Activated gamma-delta T cell treated with Interleukin-2 at 50 U/mL for 16 hours (primary cell): ENCODE measurements at places on chromosomes 12 and 14.
A peak's percentile ranks its signal among the peaks of the same experiment; 100 is the strongest.

DNA sequence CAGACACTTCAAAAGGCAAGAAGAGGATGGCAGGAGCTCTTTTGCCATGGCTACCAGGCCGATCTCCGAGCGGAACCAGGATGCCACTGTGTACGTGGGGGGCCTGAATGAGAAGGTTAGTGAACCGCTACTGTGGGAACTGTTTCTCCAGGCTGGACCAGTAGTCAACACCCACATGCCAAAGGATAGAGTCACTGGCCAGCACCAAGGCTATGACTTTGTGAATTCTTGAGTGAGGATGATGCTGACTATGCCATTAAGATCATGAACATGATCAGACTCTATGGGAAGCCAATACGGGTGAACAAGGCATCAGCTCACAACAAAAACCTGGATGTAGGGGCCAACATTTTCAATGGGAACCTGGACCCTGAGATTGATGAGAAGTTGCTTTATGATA lies 9.8 kb downstream of the GARIN2 start:
- DNase-seq = no peak

- DNase-seq = no peak
Observed at GRCh38 chr12:26471560-26471959, 276.2 kb downstream of the SSPN start.

GRCh38 chr12:84270470-84271140 lies 642.0 kb downstream of the SLC6A15 start:
- DNase-seq = no peak

DNA sequence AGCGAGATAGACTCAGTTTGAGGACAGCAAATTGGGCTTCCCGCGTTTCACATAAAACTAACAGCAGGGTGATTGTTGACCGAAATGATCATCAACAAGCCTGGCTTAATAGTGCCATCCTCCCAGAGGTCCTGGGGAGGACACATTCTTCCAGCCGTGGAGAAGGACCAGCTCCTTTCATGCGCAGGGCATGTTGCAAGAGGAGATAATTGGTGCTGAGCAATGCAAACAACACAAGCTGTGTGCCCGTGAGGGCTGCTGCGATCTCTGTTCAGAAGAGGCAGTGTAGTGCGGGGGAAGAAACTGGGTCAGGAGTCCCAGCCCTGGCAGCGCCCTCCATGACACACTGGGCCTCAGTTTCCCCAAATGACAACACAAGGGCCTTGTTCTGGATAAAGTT lies 54.3 kb downstream of the CCDC85C start:
- DNase-seq = no peak

- no peak for DNase-seq
Observed at GRCh38 chr12:104668274-104668718, 211.5 kb downstream of the CHST11 start.

DNA sequence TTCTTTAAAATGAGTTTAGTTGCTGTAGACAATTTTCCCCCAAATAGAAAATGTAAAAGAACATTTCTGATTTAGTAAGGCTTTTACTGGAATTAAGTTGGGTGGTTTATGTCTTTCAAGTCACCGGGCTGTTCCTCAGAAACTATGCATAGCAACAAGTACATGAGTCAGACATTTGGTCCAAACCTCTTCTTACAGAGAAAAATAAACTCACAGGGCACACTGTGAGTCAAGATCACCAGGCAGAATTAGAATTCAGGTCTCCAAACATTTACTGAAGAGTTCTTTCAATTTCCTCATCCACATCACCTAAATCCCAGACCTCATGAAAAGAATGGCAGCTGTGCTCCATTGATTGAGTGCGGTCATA lies 476.1 kb upstream of the SOX5 start:
- DNase-seq = no peak

GRCh38 chr14:56219666-56220413 lies 101.6 kb downstream of the PELI2 start:
- DNase-seq = no peak

DNA sequence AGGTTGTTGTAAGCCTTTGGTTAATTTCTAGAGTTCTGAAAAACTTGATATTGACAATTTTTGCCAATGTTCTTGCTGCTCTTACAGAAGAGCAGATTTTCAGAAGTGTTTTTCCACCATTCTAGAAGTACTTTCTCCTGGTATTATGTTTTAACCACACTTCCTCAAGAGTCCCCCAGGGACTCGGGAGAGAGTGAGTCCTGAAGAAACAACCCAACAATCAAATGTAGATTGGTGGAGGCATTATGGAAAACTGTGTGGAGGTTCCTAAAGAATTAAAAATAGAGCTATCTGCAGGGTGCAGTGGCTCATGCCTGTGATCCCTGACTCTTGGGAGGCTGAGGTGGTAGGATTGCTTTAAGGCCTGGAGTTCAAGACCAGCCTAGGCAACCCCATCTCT lies 26.7 kb downstream of the OR10P1 start:
- no peak for DNase-seq

DNA sequence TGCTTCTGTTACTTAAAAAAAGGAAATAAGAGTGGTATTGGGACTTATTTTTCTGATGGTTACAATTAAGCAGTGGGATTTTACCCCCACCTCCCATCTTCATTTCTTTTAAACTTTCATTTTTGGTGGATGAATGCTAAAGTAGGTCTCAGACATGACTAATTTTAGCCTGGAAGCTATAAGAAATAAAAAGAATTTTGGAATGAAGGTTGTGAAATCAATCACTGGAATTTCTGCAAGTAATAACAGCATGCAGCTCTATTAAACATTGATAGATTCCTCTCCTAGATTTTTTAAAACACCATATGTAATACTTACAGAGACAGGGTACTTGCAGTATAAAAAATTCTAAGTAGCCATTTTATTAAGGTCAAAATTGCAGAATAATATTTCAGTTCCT lies 164.2 kb upstream of the CLEC14A start:
- DNase-seq = no peak

DNA sequence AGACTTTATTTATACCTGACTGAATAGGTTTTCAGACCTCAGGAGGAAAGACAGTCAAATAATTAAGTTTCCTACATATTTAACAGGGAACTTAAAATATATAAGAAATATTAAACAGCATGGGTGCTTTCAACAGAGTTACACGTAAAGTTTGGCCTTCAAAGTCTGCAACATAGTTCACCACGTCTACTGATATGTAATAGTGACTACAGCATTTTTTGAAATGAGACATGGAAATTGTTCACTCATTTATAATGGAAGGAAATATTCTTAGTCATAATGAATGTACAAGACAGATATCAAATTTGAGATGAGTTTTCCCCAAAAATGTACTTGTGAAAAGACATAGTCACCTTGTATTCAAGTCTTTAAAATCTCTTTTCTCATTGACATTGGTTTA lies 56.7 kb upstream of the KCNMB4 start:
- no peak for DNase-seq

DNA sequence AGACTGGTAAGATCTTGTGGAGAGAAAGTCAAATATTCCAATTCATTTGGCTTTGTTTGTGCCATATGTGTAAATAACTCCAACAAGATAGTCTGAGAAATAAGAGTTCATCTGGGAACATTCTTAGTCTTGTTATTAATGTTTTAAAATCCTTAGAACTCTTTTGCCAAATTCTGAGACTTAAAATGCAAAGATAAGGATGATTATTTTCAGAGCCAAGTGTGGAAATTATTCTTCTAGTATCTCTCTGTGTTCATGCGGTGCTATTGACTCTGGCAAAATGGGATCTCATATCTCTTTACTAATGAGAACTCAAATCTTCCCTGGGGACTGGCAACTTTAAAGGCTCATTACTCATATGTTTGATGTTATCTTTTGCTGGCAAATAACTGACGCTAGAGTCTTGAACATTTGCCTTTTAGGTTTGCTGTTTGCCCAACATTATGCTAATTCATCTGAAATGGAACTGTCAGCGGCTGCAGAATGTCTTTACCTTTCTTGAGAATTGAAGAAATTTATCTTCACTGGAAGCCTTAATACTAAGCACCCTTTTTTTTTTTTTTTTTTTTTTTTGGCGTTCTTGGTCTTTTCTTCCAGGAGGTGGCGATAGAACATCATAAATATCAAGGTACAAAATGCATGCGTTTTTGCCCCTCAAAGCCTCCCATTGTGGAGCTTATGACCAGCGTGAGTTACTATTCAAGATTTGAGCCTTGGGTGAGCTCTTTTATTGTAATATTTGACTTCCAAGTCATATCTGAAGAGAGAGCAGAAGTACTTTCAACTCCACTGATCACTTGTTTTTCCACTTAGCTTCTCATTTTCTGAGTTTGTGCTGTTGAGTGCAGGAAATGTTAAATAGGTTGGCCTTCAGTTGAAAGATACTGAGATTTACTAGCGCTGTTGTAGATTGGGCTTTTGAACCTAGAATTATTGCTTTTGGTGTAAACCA lies 86.5 kb downstream of the CAND1 start:
- no peak for DNase-seq

- peak; percentile 32 for DNase-seq
Observed at GRCh38 chr14:98926146-98926545, 345.9 kb downstream of the BCL11B start.

DNA sequence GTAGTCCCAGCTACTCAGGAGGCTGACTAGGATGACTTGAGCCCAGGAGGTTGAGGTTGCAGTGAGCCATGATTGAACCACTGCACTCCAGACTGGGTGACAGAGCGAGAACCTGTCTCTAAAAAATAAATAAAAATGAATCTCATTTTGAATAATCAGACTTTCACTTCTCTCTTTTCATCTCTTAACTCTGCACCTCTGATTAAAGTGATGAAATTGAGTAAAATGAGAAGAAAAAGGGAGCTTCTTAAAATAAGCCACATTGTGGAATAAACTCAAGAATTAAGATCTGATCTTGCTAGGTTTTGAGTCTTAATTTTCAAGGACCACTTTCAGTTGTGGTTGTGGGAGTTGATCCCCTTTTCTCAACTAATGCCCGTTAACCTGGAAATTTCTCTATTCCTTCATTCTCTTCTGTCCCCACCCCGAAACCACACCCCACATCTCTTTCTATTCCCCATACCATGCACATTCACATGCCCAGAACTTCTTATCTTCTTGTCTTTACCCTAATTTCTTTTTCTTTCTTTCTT lies 70.9 kb upstream of the ETV6 start:
- no peak for DNase-seq

DNA sequence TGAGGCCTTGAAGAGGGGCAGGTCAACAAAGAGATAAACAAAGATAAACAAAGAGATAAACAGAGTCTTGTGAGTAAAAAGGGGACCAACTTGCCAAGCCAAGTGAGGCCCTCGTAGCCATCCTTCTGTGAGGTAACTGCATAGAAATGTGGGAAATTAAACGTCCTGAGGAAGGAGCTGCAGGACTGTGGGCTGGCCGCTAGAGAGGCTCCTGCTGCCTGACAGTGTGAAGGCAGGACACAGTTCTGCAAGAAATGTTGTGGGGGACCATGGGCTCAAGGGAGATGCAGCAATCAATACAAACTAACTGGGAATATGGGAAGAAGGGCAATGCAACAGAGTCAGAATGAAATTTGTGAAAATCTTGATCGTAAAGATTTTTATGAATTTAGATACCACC lies 91.9 kb downstream of the SLC8A3 start:
- DNase-seq = no peak

- no peak for DNase-seq
Observed at GRCh38 chr14:96581026-96581425, 78.8 kb downstream of the PAPOLA start.

DNA sequence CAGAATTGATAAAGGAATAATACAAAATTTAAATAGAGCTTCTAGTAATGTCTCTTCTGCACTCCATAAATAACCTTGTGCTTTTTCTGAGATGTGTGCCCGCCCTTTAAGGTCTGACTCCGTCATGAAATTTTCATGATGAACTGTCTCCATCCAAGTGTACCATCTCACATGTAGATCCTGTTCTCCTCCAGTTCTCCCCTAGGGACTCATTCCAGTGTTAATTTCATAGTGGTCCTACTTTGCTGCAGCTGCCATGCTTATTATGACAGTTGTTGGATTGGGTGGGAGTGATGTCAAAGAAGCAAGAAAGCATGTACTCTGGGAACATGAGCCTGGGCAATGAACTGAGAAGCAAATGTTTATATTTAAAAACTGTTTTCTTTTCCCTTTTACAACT lies 442.5 kb upstream of the PDE3A start:
- no peak for DNase-seq

DNA sequence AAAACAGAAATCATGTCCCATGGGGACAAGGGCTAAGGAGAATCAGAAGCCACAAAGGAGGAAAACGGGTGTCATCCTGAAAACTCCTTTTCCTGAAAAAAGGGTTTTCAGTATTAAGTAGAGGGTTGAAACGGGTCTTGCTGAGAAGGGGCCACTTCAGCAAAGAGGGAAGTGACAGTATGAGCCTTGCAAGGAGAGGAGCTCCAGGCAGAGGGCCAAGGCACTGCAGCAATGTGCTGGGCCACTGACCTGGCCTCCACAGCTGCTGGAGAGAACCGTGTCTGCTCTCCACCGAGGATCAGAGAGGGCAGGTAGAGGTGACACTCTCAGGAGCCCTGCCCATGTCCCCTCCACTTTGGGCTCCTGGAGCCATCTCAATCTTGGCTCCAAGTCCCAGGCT lies 103.3 kb downstream of the NCOR2 start:
- no peak for DNase-seq

DNA sequence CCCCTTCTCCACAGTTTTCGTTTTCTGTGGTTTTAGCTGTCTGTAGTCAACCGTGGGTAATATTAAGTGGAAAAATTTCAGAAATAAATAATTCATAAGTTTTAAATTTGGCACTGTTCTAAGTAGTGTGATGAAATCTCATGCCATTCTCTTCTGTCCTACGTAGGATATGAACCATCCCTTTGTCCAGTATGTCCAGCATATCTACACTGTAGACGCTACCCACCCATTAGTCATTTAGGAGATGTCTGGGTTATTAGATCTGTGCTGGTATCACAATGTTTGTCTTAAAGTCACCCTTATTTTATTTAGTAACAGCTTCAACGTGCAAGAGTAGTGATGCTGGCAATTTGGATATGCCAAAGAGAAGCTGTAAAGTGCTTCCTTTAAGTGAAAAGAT lies 44.7 kb downstream of the ATF7IP start:
- no peak for DNase-seq

DNA sequence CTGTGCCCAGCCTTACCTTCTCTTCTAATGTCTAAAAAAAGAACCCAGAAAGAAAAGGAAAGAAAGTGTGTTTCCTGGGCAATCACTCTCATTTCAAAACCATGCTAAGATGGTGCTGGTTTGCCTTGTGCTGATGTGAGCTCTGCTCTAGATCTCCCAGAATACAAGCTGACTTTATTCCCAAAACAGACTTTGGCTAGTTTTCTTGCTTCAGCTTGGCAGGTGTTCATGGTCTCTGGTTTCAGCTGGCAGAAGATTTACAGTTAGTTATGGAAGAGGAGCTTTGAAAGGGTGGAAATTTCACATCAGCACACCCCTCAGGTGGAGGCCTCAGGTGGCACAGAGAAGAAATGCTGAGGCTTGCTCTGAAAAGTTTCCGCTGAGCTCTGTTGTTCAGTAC lies 34.4 kb downstream of the PPP1R36 start:
- DNase-seq = no peak

- DNase-seq = no peak
Observed at GRCh38 chr14:52833891-52834290, 42.5 kb upstream of the GNPNAT1 start.

- DNase-seq = no peak
Observed at GRCh38 chr14:90976101-90976500, 84.3 kb downstream of the RPS6KA5 start.

GRCh38 chr12:22467190-22467589 lies 77.2 kb downstream of the C2CD5 start:
- DNase-seq = no peak
